ENCODE measurements at places on chromosomes 3 and 15. TPM values are rescaled to one million over a fixed set of nuclear protein-coding genes. Genes with fewer than 3 reads are reported as not detected.

DNA sequence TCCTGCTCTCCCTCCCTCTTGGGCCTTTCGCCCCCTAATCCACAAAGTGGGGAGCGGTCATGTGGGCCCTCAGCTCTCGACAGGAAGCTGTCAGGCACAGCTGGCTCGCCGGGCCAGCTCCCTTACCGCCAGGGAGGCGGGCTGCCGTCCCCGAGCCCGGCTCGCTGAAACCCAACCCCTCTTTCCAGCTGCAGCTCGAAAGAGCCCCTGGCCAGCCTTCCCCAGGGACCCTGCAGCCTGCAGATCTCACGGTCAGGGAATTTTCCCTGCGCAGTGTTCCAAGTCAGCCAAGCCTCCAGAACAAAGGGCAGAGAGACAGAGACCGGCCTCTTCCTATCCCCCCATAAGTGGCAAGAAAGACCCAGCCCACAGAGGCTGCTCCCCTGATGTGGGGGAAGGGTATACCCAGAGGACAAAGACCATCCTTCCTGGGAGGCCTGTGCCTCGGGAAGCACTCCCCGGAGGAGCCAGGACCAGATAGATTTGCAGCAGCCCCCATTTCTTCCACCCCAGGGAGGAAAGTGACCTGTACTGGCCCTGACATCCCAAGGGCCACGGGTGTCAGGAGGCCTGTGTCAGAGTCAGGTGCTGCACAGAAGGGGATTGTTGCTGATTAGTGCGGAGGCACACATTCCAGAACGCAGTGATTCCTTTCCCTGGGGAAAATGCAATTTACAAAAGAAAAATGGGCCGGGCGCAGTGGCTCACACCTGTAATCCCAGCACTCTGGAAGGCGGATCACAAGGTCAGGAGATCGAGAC lies 32.6 kb downstream of the MAGEF1 start:
- DNase-seq: no peak

ZNF501 gene
- polyA plus RNA-seq: 3.5 TPM

DNA sequence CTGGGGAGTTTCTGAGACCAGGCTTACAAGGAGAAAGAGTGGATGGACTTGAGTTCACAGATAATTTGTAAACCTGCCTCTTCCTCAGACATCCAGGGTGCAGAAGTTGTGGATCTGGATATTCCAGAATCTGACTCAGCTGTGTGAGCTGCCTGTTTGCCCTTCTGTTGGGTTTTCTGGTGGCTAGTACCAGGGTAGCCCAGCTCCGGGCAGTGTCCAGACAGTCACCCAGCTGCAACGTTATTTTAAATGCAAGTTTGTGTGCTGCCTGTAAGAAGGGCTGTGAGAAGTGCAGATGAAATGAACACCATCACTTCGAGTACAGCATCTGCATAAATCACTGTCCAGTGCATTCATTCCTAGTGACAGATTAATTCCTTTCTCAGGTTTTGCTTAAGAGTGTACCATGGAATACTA lies 1053.0 kb downstream of the TUSC7 start:
- no peak for DNase-seq

GRCh38 chr3:142595951-142596725 lies at the start of gene PLS1:
TSS of gene PLS1 (plus strand) at chr3:142596393. CDS start at chr3:142664238, 67,845 bp downstream.
- peak; percentile 93 for DNase-seq

DNA sequence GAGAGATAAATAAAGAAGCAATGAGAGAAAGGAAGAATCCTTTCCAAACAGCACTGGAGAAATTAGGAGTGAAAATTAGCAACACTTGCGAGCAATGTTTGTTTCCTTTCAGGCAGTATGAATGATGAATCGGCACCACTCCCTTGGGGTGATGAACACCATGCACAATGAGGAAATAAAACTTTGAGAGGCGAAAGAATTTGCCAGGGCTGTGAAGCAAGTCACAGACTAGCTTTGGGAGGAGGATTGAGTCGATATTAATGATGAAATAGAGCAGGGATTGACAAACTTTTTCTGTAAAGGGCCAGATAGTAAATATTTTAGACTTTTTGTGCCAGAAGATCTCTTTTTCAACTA lies 237.7 kb downstream of the AGBL1 start:
- no peak for DNase-seq

- no peak for DNase-seq
These were observed 695.4 kb downstream of the FHIT start for GRCh38 chr3:60555686-60556354.

- DNase-seq: no peak
These were observed 58.7 kb downstream of the CD200 start for GRCh38 chr3:112391648-112392047.

DNA sequence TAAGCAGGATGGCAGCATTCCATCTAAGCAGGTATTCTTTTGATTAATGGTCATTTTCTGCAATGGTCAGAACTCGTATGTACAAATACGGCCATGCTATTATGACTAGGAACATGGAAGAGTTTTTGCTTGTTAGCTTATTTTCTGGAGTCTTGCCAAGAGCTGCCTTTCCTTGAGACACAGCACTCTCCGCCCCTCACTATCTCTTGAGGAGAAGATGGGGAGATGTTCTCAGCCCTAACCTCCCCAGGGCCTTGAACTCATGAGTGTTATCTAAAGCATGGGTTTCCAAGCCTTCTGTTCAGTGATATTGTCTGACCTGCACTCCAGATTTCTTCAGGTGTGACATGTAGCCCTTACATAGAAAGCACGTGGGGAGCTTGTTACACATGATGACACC lies 65.9 kb upstream of the ACTC1 start:
- DNase-seq: no peak

GRCh38 chr15:33871980-33872379 lies 96.3 kb upstream of the CHRM5 start:
- DNase-seq: no peak

DNA sequence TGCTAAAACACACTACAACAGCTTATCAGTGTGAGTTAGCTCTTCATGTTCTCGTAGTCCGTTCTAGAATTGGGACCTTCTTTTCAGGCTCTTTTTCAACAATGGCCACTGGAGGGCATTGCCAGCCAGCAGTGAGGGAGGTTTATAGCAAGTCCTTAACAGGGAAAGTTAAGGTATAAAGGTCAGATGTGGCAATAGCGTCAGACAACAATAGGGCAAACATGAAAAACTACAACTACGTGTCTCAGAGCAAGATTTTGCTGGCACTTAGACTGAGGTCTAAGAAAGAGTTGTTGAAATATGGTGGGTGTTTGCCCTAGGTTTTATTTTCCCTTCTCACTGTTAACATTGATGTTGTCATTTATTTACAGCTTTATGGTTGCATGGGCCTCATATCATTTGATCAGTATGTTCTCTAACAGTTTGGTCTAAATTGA lies 161.4 kb downstream of the GMNC start:
- no peak for DNase-seq

RASGRP1 gene
- polyA plus RNA-seq: not detected

STOML1 gene
- 10.5 TPM for polyA plus RNA-seq

NR2E3 gene
- polyA plus RNA-seq: 0.25 TPM

SAMD7 gene
- not detected for polyA plus RNA-seq

DNA sequence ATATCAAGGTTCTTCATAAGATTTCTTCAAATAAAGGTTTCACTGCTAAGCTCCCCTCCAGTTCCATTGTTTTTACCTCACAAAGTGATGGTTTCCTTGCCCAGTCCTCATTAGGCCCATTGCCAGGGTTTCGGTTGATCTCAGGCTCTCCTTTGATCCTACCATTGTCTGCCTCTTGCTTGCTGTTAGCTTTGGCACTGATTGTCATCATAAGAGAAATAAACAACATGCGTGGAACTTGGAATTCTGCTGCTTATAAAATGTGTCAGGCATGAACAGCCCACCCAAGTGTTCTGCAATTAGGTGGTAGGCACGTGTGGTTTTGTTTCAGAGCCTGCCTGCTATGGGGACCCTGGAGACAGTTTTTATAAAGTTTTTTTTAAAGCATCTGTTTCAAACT lies 107.6 kb upstream of the BFSP2 start:
- no peak for DNase-seq

GRCh38 chr3:10957976-10958749 lies 34.4 kb upstream of the SLC6A1 start:
- no peak for DNase-seq

GRCh38 chr3:182092662-182093262 lies 381.0 kb downstream of the SOX2 start:
- DNase-seq: no peak

- DNase-seq: no peak
These were observed 887.7 kb downstream of the SI start for GRCh38 chr3:164190566-164190965.

DNA sequence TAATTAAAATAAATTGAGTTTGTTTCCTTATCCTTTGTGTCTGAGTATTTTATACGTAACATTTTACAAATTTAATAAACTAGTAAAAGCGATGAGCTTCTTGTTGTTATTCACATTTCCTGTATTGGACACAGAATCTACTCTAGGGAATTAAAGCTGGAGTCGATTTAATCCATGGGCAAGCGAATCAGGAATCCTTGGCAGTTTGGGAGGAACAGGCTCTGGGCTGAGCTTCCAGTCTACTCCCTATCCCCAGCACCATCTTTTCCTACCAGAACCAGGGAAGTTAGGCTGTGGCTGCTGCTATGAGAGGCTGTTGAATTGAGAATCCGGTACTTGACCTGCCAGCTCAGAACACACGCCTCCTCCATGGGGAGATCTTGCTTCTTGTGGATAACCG lies 437.3 kb upstream of the TPM1 start:
- DNase-seq: no peak

DNA sequence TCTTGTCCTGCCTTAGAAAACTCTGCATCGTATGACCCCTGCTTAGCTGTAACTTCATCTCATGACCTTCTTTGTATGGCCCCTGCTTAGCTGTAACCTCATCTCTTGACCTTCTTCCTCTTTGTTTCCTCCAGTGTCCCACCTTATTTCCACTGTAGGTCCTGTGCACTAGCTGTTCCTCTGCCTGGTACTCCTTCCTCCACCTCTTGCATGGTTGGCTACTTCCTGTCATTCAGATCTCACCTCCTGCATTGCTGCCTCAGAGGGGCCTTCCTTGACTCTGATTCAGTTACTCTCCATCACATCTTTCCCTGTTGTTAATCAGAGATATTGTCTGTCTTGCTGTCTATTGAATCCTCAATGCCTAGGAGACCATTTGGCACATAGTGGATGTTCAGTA lies 63.2 kb downstream of the PDE8A start:
- DNase-seq: no peak

GRCh38 chr15:48855501-48856440 lies 22.2 kb upstream of the EID1 start:
- DNase-seq: no peak

RASA2 gene
- polyA plus RNA-seq: 7.8 TPM

DNA sequence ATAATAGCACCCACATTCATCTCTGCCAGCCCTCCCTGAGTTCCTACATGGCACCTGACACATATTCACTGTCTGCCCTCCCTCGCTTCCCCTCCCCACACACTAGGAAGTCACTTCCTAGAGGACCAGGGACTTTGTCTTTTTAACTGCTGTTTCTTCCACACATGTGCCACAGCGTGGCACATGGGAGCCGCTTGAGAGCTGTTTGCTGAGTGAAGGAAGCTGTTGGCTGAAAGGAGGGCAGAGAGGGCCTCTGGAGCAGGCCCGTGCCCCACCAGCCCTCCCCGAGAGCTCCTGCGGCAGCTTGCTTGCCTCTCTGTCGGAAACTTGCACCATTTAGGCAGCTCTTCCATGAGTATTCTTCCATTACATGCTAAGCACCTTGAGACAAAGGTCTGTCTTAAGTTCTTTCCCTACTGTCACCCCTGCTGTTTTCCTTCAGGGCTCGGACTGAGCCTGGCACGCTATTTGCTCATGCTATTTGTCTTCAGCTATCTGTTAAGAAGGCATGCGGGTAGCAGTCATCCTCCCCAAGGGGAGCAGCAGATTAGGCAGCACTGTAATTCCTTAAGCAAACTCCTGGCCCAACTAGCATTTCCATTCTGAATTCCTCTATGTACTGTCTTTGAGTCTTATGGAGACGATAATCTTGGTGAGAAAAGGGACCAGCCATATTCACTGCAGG lies 72.2 kb downstream of the CACNA1D start:
- no peak for DNase-seq

GRCh38 chr3:142849148-142849547 lies 39.7 kb downstream of the PCOLCE2 start:
- DNase-seq: no peak

GRCh38 chr3:36650271-36650671 lies 114.1 kb downstream of the DCLK3 start:
- DNase-seq: no peak

DNA sequence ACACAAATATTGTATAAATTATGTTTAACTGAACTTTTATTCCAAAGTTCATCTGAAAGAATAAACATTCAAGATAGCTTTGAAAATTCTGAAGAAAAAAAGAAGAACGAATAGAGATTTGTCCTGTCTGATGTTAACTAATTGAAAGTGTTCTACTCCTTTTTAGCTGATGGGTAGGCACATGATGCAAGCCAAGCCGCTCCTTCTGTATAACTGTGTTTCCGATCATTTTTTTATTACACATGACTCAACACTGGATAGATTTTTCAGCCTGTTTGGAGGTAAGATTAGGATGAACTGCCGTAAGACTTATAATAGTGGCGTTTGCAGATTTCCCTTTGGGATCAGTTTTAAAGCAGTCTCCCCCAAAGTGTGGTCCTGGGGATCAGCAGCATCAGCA lies 19.0 kb downstream of the NSUN3 start:
- no peak for DNase-seq

MKRN3 gene
- polyA plus RNA-seq: 0.28 TPM

MESP2 gene
- polyA plus RNA-seq: not detected

- DNase-seq: no peak
These were observed 1.1 kb downstream of the IQCF6 start for GRCh38 chr3:51777985-51778384.

DNA sequence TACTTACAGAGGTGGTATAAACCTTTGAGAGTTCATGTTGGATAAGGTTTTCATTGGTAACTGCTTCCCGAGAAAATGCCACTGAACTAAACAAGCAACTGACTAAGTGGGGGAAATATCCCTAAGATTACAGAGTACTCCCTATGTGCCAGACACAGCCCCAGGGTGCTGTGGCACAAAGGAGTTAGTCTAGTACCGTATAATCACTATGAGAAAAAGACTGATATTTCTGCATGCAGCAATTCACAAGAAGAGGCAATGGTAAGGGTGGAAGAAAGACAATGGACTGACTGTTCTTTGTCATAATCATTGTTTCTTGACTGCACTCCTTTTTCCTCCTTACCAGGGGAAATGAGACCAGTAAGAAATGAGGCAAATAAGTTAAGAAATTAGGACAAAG lies 20.0 kb upstream of the SLC25A26 start:
- no peak for DNase-seq

DNA sequence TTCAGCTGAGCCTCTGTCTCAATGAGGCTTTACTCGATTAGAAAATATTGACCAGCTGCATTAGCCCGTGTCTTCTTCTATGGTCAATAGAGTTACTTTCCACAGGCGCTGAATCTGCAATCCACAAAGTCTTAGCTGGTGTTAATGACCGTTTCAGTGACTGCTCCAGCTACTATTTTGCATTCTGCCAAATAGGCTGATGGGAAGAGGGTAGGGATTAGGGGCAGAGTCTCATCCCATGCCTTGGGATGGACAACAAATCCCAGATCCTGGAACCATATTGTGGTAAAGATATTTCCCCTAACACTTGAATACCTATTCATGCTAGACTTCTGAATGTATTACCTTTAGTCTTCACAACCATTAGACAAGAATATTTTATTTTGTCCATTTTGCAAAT lies 29.5 kb upstream of the MAGI1 start:
- no peak for DNase-seq

Measured in aorta (tissue), 5 donors.